ENCODE measurements at places on chromosomes 7 and 10.

DNA sequence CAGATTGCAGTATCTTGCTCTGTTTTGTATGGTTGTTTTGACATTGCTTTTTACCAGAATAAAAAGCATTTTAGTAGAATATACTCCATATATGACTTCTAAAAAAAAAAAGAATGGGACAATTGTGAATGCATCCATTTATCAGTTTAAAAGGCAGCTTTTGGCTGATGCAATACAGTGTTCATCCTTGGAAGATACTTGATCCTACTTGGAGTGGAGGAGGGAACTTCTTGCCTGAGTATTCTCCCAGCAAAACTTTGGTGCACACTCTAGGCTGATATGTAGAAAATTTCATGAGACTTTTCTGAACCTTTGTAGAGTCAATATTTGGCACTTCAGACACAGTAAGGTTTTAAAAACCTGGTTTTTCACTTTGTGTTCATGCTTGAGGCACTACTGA is 40.2 kb downstream of the WDR11 start:
- DNase-seq, result no peak

DNA sequence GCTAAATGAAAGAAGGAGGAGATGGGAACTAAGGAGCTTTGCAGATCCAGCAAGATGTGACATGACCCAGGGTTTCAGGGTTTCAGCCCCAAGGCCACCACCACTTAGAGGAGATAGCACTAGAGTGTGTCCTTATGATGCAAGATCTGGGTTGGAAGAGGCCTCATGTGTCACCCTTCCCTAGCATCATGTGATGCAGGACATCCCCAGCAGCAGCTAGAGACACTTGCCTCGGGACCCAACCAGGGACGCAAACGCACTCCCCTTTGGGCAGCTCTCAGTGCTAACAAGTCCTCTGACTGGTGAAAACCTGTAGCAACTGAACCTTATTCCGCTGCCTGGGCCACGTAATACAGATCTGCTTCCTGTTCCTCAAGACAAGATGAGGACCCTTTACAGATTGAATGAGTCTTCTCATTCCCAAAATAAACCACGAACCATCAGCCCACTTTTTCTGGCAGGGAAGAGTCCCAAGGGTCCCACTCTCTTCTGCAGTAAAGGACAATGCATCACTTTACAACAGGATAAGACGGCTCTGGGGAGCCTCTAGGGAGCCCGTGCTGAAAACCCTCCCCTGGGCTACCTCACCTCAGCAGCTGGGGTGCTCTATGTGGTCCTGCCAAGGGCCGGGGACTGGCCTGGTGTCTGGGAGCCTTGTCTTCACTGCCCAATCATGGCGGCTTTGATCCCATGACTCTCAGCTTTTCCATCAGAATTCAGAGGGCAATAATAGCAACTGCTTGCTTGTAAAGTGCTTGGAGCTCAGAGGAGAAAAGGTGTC is 44.8 kb upstream of the GDF10 start:
- DNase-seq, result no peak

- DNase-seq, result no peak
These were observed 108.6 kb downstream of the SRI start for GRCh38 chr7:88111140-88111743.

GRCh38 chr10:3271354-3272115 is 99.0 kb upstream of the PITRM1 start:
- no peak for DNase-seq

- no peak for DNase-seq
These were observed 367.7 kb downstream of the PHF14 start for GRCh38 chr7:11341285-11341944.

- no peak for DNase-seq
These were observed 494 bp upstream of the HERC4 start for GRCh38 chr10:68075550-68076004.

- no peak for DNase-seq
These were observed 10.1 kb upstream of the CSTF2T start for GRCh38 chr10:51709324-51709972.

DNA sequence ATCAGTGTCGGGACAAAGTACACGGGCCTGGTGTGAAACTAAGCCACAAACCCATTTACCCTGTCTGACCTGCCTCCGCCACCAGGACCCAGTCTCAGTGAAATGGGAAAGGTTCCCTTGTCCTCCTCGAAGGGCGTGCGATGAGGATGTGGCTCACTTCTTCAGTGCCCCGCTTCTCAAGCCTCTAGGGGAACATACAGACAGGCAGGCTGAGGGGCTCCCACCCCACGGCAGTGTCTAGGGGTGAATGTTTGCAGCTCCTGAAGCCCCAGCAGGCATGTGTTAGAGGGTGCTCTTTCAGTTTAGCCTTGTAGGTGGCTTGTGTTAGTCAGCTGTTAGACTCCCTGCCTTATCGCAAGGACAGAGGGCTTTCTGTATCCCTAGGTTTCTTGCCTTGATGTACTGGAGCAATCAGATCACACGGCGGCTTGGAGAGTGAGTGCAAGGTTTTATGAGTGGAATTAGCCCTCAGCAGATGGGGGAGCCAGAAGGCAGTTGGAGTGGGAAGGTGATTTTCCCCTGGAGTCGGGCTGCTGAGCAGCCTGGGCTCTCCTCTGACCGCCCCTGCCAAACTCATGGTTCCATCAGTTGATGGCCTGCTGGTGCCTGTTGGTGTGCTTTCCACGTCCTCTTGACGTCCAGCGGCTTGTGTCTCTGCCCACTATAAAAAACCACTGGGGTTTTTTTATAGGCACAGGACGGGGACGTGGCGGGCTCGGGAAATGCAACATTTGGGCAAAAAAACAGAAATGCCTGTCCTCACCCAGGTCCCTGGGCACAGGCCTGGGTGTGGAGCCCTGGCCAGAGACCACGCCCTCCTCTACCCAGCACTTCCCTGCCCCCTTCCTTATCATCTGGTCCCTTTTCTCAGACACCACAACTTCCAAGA is 759 bp downstream of the NUDT1 start:
- DNase-seq, result no peak

DNA sequence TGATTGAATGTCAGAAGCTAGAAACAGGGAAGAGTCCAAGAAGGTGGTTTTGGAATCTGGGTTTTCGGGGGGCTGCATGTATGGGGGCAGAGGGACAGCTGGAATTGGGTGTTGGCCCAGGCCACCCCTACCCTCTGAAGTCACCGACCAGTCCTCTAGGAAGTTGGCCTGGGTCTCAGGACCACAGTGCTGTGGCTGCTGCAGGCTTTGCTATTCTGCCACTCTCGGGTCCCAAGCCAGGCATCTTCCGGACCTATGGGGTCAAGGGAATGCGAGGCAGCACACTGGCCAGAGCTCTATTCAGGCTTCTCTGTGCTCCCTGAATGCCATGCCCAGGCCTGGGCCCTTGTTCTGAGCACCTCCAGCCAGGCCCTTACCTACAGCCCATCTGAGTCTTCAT is 13.2 kb downstream of the FGF8 start:
- DNase-seq, result no peak

- no peak for DNase-seq
These were observed 39.4 kb downstream of the PFKFB3 start for GRCh38 chr10:6242089-6242488.

DNA sequence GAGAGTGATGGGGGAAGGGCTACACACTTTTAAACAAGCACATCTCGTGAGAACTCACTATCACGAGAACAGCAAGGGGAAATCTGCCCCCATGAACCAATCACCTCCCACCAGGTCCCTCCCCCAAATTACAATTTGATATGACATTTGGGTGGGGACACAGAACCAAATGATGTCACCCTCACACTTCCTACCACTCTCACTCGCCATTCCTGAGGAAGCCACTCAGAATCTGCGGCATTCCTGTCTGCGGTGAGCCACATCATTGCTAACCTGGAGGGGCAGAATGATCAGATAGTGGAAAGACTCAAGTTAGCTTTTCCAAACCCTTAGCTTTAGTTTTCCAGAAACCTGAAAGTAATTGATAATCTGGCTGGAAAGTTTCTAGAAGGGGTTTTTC is 66.9 kb downstream of the MYO3A start:
- DNase-seq, result no peak

- no peak for DNase-seq
These were observed 26.8 kb downstream of the PRPF18 start for GRCh38 chr10:13613519-13613918.

DNA sequence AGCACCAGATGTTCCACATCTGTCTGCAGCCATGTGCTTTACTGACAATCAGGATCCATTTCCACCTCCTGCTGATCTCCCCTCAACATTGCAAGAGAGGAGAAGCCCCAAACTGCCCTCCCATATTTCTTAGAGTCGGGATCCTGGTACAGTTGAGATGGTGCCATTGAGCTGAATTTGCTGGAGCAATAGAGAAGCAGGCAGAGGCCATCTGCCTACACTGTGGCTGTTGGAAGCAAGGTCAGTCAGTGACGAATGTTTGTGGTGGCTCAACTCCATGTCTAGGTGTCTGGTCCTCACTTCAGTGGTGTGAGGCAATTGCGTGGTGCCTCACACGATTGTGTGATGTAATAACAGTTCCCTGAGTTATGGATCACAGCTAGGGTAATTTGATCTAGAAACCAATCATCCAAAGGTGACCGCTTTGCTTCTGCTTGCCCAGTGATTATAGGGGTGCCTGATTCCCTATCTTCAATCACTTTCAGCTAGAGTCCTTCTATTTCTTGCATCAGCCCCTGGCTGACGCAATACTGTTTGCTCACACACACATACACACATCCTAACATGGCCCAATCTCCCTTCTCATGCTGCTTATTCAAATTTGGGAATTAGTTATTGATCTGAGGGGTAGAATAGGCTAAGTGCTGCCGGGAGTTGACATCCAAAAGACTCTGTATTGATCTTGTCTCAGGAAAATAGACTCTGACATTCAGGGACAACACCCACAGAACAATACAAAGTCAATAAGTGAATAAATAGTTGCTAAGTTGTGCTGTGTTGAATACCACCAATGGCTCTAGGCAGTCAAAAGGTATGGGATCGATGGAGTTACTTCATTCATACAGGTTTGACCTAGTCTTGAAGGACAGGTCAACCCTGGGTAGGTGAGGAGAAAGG is 46.1 kb upstream of the SLC35B4 start:
- no peak for DNase-seq

DNA sequence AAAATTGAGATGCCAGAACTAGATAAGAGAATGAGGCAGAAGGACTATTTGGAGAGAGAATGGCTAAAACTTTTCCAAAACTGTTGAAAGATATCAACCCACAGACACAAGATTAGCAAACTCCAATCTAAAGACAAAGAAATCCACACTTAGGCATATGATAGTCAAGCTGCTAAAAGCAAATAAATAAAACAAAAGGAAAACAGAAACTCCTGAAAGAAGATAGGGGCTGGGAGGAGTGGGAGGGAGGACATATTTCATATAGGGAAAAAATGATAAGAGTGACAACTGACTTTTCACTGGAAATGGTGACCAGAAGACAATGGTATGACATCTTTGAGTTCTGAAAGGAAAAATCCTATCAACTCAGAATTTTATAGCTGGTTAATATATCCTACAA is 105.4 kb upstream of the ADO start:
- no peak for DNase-seq

DNA sequence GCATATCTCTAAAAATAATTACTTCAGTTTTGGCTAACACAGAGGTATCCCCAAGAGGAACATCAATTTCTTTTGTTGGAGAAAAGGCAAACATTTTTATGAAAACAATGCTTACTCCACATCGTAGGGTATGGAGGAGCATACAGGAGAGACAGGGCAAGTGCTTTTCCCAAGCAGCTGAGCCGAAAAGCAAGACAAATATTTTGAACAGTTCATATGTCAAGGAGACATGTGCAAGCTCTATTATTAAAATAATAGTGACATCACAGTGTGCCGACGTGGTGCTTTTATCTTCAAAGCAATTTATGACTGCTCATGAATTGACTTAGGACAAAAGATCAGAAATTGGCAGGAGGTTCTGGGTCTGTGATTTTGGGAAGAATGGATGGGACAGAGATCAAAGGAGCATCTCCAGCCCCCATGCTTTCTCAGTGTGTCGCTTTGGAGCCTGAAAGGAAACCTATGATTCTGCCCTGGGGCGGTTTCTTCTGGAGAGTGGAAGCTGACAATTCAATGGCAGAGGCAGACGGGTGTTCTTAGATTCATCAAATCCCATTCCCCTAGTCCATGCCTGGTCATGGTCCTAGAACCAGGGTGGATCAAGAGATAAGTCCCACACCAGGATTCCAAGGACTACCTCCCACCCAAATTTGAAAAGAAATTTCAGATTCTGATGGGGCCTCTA is 97.1 kb downstream of the JCAD start:
- DNase-seq, result no peak

DNA sequence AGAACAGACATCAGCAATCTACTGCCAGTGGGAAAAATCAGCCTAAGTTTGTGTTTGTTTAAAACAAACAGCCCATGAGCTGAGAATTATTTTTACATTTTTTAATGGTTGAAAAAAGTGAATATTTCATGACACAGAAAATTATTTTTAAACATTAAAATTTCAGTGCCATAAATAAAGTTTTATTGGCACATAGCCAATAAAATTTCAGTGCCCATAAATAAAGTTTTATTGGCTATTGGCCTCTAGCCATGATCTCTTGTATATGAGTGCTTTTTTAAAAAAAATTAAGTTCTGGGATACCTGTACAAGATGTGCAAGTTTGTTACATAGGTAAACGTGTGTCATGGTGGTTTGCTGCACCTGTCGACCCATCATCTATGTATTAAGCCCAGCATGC is 305.9 kb downstream of the HPSE2 start:
- no peak for DNase-seq

DNA sequence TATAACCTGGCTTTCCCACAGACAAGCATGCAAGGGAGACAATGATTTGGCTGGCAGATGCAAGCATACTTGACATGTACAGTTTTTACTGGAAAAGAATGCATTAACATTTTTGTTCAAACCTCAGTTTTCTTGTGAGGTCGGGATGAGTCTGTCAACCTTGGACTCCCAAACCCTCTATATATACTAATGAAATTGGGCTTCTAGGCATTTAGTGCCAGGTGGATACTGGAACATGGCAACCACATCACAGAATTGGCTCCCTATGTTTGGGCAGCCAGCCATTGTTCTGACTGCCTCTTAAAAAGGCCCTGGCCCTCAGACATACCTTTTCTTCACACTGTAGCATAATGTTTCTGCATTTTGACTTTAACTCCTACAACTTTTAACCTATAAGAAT is 39.1 kb downstream of the CDK6 start:
- DNase-seq, result no peak

DNA sequence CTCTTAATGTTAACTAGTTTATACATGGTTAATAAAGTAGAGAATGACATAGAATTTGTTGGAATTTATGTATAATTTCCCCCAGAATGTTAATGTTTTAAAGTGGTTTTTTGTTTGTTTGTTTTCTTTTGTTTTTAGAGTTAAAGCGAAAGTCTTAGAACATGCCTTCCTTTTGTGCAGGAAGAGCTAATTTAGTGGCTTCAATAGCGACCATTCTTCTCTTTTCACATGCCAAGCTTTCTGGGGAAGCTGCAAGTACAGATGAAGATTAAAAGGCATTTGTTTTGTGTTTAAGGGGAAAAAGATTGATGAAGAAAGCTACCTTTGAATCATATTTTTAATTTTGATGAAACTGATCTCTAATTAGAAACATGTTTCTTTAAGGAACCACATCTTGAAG is 256.3 kb upstream of the CSTF2T start:
- DNase-seq, result no peak

- DNase-seq, result no peak
These were observed 173.3 kb upstream of the ZNF804B start for GRCh38 chr7:88586219-88586618.

- DNase-seq, result no peak
These were observed 41.6 kb downstream of the CDC123 start for GRCh38 chr10:12237265-12238220.
